SK-MEL-5 (cell line): ENCODE measurements at places on chromosomes 2 and 18.

DNA sequence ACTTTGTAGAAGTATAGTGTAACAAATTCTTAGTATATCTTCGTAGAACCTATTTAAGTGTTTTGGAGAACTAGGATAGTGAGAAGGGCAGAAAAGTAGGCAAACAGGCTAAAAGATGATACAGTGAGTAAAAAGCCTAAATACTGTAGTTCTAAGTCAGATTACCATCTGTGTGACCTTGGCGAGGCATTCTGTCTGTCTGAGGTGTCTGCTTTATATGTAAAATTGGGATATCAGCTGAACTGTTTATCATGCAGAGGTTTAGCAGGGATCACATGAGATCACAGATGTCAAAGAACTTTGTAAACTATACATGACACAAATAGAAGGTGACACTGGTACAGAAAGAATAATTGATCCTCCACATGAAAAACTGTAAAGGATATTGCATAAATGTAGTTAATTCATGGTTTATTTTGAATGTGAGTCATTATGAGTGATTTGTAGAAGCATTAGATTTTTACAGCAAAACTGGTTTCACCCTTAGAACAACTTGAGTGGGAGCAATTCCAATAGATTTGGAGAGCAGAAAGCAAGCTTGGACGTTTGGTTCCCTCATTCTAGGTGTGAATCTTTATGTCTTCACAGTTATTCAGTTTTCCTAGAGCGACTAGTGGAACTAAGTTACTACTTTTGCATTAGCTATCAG is 41.9 kb downstream of the TAF1B start:
- no peak for DNase-seq

DNA sequence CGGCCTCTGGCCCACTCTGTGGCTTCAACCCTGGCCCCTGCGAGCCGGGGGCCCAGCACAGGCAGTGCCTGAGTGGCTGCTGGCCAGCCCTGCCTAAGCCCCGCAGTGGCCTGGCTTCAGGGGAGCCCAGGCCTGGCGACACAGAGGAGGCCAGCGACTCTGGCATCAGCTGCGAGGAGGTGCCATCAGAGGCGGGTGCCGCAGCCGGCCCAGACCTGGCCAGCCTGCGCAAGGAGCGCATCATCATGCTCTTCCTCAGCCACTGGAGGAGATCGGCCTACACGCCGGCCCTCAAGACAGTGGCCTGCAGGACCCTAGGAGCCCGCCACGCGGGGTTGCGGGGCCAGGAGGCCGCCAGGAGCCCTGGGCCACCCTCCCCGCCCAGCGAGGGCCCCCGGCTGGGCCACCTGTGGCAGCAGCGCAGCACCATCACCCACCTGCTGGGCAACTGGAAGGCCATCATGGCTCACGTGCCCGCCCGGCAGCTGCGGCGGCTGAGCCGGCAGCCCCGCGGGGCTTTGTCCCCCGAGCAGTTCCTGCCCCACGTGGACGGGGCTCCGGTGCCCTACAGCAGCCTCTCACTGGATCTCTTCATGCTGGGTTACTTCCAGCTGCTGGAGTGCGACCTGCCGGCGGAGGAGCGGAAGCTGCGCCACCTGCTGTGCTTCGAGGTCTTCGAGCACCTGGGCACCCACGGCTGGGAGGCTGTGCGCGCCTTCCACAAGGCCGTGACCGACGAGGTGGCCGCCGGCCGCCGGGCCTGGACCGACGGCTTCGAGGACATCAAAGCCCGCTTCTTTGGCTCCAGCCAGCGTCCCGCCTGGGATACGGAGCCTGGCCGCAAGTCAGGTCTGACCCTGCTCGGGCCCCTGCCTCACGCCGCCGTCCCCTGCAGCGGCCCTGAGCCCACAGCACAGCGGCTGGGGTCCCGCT is 7.5 kb upstream of the KLHL30 start:
- no peak for DNase-seq

DNA sequence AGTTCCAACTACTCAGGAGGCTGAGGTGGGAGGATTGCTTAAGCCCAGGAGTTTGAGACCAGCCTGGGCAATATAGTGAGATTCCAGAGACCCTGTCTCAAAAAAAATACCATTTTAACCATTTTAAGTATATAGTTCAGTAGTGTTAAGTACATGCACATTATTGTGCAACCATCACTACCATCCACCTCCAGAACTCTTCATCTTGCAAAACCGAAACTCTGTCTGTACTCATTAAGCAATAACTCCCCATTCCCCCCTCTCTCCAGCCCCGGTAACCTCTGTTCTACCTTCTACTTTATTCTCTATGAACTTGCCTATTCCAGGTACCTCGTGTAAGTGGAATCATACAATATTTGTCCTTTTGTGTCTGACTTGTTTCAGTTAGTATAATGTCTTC is 86.4 kb downstream of the GFPT1 start:
- DNase-seq: no peak

DNA sequence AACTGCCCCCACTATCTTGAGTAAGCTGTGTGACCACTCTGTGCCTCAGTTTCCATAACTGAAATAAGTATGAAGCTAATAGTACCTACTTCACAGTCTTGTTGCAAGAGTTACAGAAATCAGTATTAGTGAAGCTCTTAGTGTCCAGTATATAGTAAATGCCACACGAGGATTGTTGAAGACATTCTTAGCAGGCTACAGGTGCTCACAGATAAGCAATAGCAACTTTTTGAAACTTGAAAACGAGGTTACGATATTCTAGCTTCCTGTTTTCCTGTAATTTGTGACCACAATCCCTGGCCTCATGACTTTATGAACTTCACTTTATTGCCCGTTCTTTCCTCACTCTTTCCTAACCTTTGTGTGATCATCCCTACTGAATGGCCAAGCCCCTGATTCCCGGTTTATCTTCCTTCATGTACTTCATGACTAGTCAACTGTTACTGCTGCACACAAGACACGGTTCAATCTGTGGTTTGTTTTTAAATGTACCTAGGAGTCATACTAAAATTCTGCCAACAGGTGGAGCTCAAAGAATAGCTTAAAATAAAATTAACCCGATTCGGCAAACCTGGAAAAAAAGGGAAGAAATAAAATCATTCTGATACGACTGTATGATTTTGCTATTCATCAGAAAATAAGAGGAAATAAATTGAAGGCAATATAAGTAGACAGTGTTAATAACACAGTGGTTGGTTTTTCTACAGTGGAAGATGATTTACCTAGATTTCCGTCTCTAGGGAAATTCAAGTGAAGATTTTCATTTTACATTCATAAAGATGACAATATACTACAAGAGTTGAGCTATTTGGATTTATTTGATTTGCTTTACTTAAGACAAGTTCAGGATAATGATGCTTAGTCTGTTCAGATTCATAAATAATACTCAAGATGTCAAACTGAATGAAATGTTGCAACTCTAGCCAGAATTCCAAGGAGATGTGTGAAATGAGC is 38.1 kb upstream of the STAT1 start:
- peak; percentile 65 for DNase-seq

- DNase-seq: no peak
Measured at GRCh38 chr18:51182824-51183223, 14.7 kb downstream of the MEX3C start.

- DNase-seq: no peak
Measured at GRCh38 chr2:127669056-127669455, 6.3 kb downstream of the LIMS2 start.

GRCh38 chr2:217222309-217222910 is 362.5 kb upstream of the TNP1 start:
- DNase-seq: no peak

GRCh38 chr2:183666031-183666430 is 541.8 kb downstream of the NUP35 start:
- no peak for DNase-seq

GRCh38 chr2:192669505-192670091 is 474.9 kb upstream of the TMEFF2 start:
- peak; percentile 28 for DNase-seq

DNA sequence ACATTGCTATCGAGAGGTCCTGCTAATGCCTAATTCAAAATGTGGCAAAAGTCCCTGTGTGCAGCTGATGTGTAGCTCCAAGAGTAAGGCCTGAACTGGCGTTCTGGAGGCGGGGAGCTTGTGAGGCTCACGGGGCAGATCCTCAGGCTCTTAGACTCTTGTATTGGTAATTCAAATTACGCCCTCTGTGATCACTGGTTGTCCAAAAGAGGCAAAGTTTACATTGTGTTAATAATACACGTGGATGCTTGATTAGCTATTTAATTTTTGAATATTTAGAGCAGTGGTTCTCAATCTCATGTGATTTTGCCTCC is 12.4 kb upstream of the CRYGA start:
- peak; percentile 50 for DNase-seq

- no peak for DNase-seq
Measured at GRCh38 chr2:240559286-240559685, 871 bp upstream of the DUSP28 start.

DNA sequence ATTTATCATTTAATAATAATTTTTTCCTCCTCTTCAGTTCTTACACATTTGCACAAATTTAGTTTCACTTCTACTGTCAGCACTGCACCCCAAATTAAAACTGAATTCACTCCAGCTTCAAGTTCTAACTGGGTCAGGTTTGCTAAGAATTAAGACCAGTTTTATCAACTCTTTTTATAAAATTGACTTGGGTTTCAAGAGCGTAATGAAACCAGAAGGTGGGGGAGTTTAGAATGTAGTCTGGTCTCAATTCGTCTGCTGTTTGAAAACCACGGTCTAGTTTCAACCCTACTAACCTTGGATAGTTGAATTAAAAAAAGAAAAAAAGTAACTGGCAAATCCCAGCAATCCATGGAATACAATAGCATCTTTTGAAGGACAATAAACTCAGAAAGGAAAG is 14.3 kb upstream of the CTLA4 start:
- no peak for DNase-seq

DNA sequence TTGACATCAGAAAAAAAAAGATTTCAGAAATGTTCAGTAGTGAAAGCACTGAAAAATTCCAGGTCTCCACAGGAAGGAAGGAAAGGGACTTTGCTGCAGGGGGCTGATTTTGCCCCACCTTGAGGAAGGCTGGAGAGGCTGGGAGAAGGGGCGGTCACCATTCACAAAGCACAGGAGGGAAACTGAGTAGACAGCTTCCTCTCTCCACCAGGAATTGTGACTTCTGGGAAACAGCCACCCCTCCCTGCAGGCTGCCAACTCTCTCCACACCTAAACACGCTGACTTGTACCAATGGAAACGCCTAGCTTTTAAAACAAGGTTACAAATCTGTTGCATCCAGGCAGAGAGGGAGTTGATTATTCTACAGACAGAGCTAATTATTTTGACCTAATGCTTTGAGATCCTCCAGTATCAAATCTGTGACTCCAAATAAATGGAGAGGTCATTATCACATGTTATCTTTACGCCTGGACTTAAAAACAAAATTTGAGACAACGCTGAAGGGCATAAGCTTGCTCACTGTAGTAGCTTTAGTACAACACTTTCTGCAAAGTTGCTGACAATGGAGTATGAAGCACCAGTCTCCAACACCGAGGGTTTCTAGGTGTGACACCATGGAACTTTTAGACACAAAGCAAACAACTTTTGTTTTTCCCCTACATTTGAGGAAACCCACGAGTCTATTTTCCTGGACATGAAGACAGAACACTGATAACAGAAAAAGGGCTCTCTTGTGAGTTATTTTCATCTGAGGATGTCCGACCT is 42.7 kb downstream of the EPHA4 start:
- no peak for DNase-seq
